ENCODE measurements at places on chromosomes 3 and 15. TPM values are rescaled to one million over a fixed set of nuclear protein-coding genes. Genes with fewer than 3 reads are reported as not detected.

Gene PLSCR2
- not detected for total RNA-seq

Gene HRH1
- 9.7 TPM for total RNA-seq

Gene CHRD
- 0.12 TPM for total RNA-seq

Gene CORO2B
- total RNA-seq: 3.7 TPM

Gene TM6SF1
- total RNA-seq: 0.10 TPM

Gene IL17RB
- 0.94 TPM for total RNA-seq

Gene PLSCR5
- total RNA-seq: not detected

Gene IL5RA
- not detected for total RNA-seq

Gene RTP3
- not detected for total RNA-seq

Gene BAHD1
- 10.5 TPM for total RNA-seq

Gene PCOLCE2
- 38.2 TPM for total RNA-seq

Gene SST
- total RNA-seq: not detected

Gene SPESP1
- total RNA-seq: not detected

Gene PLSCR1
- total RNA-seq: 47.2 TPM

Gene LCTL
- not detected for total RNA-seq

Gene OSBPL10
- 18.5 TPM for total RNA-seq

Gene GABPB1
- 30.1 TPM for total RNA-seq

Gene CLDN16
- 0.06 TPM for total RNA-seq

Gene GATM
- 2.1 TPM for total RNA-seq

Gene SLC12A1
- total RNA-seq: not detected

Gene PLA2G4D
- total RNA-seq: not detected

Gene XXYLT1
- total RNA-seq: 11.6 TPM

Gene TTLL13
- 0.48 TPM for total RNA-seq

Gene GOLGA6L4
- 0.74 TPM for total RNA-seq

Gene ATRIP
- total RNA-seq: 9.3 TPM

Gene RNF7
- total RNA-seq: 135 TPM

Data from A549 treated with CpdA at 1 μM for 4 hours (cell line).